Calu3 (cell line): ENCODE measurements at places on chromosomes 5 and 9. TPM values are rescaled to one million over a fixed set of nuclear protein-coding genes. Genes with fewer than 3 reads are reported as not detected.

The CCL28 gene
- total RNA-seq: 9.9 and 12.2 TPM in 2 replicates

The CCDC183 gene
- total RNA-seq: 0.38 TPM in 1 of 2 replicates, not detected in the other

The RNF183 gene
- 0.76 and 1.5 TPM in 2 replicates for total RNA-seq

The ABLIM3 gene
- total RNA-seq: 58.2 and 70.9 TPM in 2 replicates

The MEGF9 gene
- total RNA-seq: 6.9 and 7.1 TPM in 2 replicates

The MEIKIN gene
- total RNA-seq: not detected in 2 replicates

The EQTN gene
- total RNA-seq: not detected in 2 replicates

The GBGT1 gene
- total RNA-seq: not detected in 2 replicates

DNA sequence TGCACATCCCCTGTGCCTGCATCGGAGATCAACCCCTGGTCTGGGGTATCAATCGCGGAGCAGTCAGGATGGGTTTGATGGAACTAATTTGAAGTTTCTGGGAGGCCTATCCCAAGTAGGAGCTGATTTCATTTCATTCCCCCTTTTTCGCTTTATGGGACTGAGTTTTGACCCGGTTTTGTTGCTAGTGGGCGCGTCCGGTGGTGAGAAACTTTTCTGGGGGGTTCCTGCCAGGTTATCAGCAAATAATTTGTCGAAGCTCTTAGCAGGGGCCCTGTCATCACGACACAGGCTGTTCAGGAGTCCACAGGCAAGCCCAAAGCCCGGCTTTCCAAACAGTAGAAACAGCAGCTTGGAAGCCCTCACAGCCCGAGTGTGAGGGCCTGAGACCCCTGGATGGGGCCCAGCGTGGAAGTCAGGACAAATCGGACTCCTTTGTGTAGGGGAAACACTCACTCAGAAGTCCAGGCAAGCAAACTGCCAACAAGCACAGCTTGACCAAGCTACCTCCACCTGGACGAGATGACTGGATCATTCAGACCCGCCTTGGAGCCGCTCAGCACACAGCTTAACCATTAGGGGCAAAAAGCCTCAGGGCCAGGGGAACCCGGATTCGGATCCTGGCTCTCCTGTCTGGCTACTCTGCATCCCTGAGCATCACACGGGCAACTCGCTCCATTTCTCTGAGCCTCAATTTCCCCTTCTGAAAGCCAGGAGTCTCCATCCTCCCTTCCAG, 64.4 kb upstream of the BARHL1 start:
- H3K27me3 ChIP-seq: no peaks in the 10 kb centered on the region
- no peak overlapping the region for H3K4me3 ChIP-seq
- DNase-seq: no peak
- no peaks in the 10 kb centered on the region for H3K4me1 ChIP-seq
- no peaks in the 10 kb centered on the region for H3K36me3 ChIP-seq

DNA sequence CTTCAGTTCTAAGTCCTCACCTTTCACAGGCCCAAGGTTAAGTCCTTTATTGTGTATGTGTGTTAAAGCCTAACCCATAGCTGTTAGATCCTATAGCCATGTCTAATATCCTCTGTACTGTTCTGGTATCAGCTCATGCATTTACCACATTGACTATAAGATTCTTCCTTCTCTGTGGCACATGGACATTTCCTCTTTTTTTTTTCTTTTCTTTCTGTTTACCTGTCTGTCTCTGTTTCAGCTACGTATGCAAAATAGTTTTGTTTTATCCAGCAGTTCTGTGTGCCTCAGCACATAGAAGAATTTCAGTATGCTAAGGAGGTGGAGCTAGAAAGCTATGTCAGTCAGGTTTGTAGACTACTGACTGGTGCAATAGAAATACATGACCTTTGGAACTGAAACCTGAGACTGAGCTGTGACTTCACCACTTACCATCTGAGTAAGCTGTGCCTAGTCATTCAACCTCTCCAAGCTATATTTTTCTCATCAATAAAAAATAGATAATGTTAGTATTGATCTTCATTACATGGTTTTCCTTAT, 155.6 kb upstream of the VLDLR start:
- peaks cover 26% of the 10 kb centered on the region for H3K4me1 ChIP-seq
- no peaks in the 10 kb centered on the region for H3K27me3 ChIP-seq
- peaks cover 4% of the 10 kb centered on the region for H3K36me3 ChIP-seq
- DNase-seq: peak; percentile 44
- peak overlapping the region; percentile 15 for H3K4me3 ChIP-seq

- H3K27me3 ChIP-seq: no peaks in the 10 kb centered on the region
- H3K4me3 ChIP-seq: no peak overlapping the region
- peaks cover 25% of the 10 kb centered on the region for H3K4me1 ChIP-seq
Measured at GRCh38 chr5:146565764-146566367, 49.9 kb upstream of the GPR151 start.

GRCh38 chr5:41345295-41345694, 132.0 kb upstream of the C6 start:
- H3K4me3 ChIP-seq: no peak overlapping the region
- no peaks in the 10 kb centered on the region for H3K4me1 ChIP-seq
- DNase-seq: no peak
- H3K36me3 ChIP-seq: no peaks in the 10 kb centered on the region
- no peak overlapping the region for H3K27ac ChIP-seq

DNA sequence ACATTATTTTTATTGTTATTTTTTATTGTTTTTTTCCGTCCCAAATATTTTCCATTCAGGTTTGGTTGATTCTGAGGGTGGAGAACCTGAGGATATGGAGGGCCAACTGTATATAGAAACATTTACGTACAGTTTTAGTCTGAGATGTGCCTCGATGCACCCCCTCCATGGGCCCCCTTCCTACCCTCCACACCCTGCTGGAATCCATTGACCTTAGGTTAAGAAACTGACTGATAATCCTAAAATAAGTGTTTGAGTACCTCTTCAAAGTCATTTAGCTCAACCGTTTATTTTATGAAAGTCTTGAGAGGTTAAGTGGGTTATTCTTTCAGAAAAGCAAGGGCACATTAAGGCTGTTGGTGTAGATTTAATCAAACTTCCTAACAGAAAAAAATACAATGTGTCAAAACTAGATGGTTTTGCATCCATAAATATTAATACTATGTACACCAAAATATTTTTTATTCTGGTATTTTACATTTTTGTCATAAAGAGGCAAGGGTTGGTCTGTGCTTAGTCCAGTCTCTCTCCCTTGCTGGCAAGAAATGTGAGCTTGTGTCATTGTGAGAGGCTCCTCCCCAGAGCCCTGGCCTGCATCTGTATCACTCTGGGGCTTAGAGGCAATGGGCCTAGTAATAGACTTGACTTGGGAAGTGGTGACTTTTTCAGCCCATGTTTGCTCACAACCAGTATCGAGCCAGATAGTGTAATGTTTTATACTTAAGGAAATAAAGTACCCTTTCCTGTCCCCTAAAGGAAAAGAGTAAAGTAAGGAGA, 15.7 kb downstream of the MTRR start:
- no peak for DNase-seq
- no peak overlapping the region for H3K27ac ChIP-seq
- H3K36me3 ChIP-seq: peaks cover 22% of the 10 kb centered on the region
- H3K27me3 ChIP-seq: no peaks in the 10 kb centered on the region
- no peak overlapping the region for H3K4me3 ChIP-seq

DNA sequence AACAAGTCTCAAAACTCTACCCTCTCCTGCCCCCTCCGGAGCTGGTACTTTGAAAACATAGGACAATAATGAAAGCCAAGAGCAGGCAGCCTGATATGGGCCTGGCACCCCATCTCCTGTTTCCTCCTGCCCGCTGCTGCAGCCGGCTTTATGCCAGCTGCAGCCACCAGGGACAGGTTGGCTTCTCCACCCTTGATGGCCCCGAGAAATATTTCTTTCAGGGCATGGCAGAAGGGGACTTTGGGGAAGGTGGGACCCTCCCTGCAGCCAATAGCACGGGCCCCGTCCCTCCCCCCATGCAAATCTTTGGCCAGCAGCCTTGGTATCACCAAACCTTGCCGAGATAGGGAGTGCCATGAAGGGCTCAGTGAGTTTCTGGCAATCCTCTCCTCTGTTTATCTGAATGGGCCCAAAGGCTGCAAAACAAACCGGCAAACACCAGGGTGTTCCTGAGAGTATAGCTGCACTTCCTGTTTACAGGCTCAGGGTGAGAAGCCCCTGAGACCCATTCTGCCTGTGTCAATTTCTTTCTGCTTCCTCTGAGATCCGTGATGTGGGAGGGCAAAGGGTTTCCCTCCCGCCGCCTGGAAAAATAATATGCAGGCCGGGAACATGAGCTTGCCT, 73.4 kb upstream of the BOD1 start:
- peak; percentile 35 for DNase-seq
- no peaks in the 10 kb centered on the region for H3K36me3 ChIP-seq
- no peaks in the 10 kb centered on the region for H3K27me3 ChIP-seq
- peak overlapping the region; percentile 28 for H3K4me3 ChIP-seq
- H3K27ac ChIP-seq: peak overlapping the region; percentile 66

GRCh38 chr5:123819386-123819785, 307.4 kb downstream of the CSNK1G3 start:
- H3K27ac ChIP-seq: peak overlapping the region; percentile 12
- no peak overlapping the region for H3K4me3 ChIP-seq
- no peaks in the 10 kb centered on the region for H3K36me3 ChIP-seq
- H3K27me3 ChIP-seq: no peaks in the 10 kb centered on the region

DNA sequence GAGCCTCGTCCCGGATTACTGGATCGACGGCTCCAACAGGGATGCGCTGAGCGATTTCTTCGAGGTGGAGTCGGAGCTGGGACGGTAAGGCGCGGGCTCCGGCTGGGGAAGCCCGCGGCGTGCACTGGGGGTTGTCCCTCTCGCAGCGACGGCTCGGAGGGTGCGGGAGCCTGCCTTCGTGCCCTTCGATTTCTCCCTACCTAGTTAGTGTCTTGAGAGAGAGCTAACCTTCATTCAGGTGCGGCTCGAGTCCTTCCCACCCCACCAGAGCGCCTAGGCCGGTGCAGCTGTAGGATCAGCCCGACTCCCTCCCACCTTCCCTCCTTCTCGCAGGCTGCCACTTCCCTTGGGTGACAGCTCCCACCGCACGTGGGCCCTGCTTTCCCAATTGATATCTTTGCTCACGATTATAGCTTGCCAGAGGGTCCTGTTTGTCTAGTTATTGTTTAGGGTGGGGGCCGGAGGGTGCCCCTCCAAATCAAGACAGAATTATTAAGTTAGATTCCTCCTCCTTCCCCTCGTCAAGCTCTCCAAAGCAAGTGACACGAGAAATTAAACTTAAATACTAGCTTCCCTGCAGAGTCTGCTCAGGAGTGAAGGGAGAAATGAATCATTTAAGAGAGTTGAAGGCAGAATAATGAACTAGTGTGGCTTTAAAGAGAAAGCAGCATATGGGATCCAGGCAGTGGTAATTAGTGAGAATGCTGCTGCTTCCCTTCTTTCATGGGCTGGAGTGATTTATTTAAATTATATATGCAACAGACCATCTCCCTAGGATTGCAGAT, 569 bp downstream of the CAMK4 start:
- no peaks in the 10 kb centered on the region for H3K27me3 ChIP-seq
- H3K4me3 ChIP-seq: peak overlapping the region; percentile 92
- H3K36me3 ChIP-seq: peaks cover 23% of the 10 kb centered on the region
- DNase-seq: peak; percentile 24
- peak overlapping the region; percentile 62 for H3K27ac ChIP-seq
- peaks cover 35% of the 10 kb centered on the region for H3K4me1 ChIP-seq

DNA sequence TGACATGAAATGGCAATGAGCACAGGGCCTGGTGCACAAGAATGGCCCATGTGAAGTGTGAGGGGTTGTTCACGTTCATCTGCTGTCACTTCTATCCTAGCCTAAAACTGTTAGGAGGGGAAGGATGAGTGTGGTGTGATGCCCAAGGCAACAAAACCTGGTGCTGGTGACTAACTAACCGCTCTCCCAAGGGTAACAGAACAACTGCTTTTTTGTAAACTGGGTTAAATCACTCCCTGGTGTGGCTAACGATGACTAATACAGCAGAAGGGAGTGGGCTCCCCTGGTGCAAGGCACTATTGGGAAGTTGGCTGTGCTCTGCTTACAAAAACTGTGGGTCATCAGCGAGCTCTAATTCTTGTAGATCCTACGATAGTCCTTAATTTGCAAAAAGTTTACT, 103.2 kb upstream of the VCAN start:
- H3K36me3 ChIP-seq: no peaks in the 10 kb centered on the region
- no peaks in the 10 kb centered on the region for H3K4me1 ChIP-seq
- DNase-seq: no peak
- H3K27ac ChIP-seq: no peak overlapping the region
- no peak overlapping the region for H3K4me3 ChIP-seq
- H3K27me3 ChIP-seq: no peaks in the 10 kb centered on the region

GRCh38 chr5:171632616-171633015, 153.0 kb upstream of the SMIM23 start:
- H3K27me3 ChIP-seq: peaks cover 47% of the 10 kb centered on the region
- no peak overlapping the region for H3K4me3 ChIP-seq
- H3K36me3 ChIP-seq: no peaks in the 10 kb centered on the region

DNA sequence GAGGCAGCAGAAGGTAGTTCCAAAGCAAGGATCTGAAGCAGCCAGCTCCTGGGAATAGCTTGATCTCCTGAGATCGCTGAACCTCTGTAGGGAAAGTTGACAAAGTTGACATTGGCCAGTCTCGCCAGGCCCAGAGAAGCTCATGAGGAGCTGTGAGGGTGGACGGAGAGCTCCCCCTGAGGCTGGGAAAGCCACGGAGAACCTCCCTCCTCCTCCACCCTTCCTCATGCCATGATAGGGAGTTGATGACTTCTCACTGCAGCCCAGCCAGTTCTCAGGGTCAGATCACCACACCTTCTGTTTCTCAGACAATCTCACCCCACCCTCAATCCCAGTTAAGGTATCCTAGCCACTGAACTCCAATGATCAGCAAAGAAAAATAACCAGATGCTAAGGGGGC, 30.4 kb upstream of the KCNV2 start:
- H3K36me3 ChIP-seq: no peaks in the 10 kb centered on the region
- H3K27me3 ChIP-seq: no peaks in the 10 kb centered on the region
- DNase-seq: no peak
- no peak overlapping the region for H3K4me3 ChIP-seq
- H3K4me1 ChIP-seq: no peaks in the 10 kb centered on the region

- no peak for DNase-seq
- no peak overlapping the region for H3K4me3 ChIP-seq
- no peaks in the 10 kb centered on the region for H3K4me1 ChIP-seq
Measured at GRCh38 chr9:16126042-16126441, 573.2 kb downstream of the CCDC171 start.

DNA sequence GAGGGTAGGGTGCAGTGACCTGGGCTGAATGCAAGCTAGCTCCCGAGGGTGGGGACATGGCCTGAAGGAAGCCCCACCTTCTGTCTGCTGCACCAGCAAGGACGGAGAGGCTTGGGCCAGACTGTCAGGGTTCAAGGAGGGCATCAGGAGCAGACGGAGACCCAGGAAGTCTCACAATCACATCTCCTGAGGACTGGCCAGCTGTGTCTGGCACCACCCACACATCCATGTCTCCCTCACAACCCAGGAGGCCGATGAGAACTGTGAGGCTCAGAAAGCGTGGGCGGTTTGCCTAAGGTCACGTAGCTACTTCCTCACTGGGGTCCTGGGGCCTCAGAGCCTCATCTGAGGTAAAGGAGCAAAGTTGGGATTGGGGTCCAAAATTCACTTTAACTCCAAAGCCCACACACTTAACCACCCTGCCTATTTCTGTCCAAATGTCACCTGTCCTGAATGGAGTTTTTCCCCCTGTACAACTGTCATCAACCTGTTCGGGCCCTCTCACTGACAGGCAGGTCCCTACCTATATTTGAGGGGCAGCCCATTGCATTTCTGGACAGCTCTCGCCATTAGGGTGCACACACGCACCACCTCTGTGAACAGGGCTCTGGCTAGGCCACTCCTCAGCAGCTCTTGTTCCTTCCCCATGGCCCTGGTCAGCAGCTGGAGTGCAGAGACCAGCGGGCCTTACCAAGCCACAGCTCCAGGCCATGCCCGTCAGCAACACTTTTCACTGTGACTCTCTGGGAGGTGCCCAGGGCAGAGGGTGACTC, 3.4 kb downstream of the IL13 start:
- H3K27me3 ChIP-seq: peaks cover 14% of the 10 kb centered on the region
- no peaks in the 10 kb centered on the region for H3K36me3 ChIP-seq
- peaks cover 8% of the 10 kb centered on the region for H3K4me1 ChIP-seq
- no peak overlapping the region for H3K27ac ChIP-seq
- no peak for DNase-seq
